ENCODE measurements at places on chromosomes 6 and 20.
A peak's percentile ranks its signal among the peaks of the same experiment; 100 is the strongest.

GRCh38 chr6:154653853-154654252 lies 79.4 kb upstream of the SCAF8 start:
- DNase-seq = peak; percentile 60

DNA sequence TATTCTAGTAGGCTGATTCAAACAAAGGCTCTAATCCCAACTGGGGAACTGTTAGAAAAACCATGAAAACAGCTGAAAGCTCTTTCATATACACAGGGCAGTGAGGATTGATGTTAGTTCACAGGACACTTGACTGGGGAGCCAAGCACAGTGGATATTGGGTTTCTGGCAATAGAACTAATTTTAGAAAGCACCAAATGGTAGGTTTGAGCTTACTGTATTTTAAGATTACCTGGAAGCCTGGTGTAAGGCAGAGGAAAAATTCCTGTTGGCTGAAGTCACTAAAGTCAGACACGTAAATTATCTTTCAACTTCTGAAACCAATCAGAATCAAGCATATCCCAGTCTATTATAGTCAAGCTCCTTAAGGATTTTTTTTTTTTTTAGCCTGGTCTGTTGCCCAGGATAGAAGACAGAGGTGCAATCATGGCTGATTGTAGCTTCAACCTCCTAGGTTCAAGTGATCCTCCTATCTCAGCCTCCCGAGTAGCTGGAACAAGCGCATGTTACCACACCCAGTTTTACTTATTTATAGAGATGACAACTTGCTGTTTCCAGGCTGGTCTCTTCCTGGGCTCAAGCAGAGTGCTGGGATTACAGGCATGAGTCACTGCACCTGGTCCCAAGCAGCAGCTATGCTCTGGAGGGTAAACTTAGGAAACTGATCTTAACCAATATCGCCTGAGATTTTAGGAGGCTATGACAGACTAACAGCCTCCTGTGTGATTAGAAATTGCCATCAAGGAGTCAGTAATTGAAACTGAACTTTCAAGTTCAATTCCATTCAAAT lies 32.5 kb upstream of the SYNCRIP start:
- DNase-seq = peak; percentile 39

GRCh38 chr6:30272032-30272431 lies 54.7 kb upstream of the TRIM39 start:
- DNase-seq = no peak

DNA sequence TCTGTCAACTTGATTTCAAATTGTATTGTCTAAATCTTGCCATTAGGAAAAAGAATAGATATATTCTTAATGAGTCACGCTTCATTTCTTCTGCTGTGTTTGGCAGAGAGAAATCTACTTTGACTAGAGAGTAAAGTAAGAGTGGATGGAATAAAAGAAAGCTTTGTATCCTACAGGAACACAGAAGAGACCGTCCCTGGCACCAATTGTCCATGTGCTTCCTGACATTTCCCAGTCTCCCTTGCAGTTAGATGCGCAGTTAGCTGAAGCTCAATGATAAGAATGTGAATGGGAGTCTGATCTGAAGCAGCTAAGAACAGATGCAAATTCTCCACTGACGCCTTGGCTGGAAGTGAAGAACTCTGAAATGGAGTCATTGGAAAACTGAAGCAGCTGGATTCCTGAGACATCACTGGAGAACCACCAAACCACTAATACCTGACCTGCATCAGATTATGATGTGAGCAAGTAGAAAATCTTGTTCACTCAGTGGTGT lies 528.2 kb upstream of the MARCKS start:
- no peak for DNase-seq

DNA sequence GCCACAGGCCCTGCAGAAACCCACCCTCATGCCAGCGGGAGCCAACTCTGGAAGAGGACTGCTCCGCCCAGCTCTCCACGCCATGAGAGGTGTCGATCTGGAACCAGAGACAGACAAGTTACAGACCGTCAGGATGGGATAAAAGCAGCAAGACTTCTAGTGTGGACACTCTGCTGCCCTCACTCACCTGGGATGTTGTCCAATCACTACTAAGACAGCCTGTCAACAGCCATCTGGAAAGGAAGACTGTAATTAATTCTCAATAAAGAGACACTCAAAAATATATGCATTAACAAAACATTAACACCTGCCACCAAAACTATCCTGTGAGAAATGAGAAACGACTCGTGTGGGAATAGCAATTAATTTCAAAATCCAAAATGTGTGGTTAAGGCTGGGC lies 28.3 kb downstream of the SLC2A4RG start:
- DNase-seq = no peak

GRCh38 chr6:149480502-149481280 lies 4.1 kb downstream of the ZC3H12D start:
- DNase-seq = no peak

DNA sequence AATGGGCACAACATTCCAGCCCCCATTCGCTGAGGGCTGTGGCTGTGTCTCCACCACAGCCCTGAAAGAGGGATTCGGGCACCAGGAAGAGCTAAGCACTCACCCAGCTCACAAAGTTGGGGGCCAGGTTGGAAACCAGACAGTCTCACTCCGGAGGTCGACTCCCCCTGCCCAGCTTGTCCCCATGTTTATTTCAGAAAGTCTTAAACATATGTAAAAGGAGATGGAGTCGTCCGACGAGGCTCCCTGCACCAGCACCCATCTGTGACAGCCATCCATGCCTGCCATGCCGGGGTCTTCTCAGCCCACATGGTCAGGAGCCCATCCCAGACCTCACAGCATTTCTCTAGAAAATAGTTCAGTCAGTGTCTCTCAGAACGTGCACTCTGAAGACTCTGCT lies 63.6 kb upstream of the STX16 start:
- DNase-seq = no peak

- peak; percentile 56 for DNase-seq
Measured at GRCh38 chr6:160042014-160042773, 73.3 kb downstream of the IGF2R start.

- DNase-seq = no peak
Measured at GRCh38 chr20:15071085-15071808, 733.8 kb upstream of the FLRT3 start.

- no peak for DNase-seq
Measured at GRCh38 chr6:154071236-154071635, 32.2 kb downstream of the OPRM1 start.

DNA sequence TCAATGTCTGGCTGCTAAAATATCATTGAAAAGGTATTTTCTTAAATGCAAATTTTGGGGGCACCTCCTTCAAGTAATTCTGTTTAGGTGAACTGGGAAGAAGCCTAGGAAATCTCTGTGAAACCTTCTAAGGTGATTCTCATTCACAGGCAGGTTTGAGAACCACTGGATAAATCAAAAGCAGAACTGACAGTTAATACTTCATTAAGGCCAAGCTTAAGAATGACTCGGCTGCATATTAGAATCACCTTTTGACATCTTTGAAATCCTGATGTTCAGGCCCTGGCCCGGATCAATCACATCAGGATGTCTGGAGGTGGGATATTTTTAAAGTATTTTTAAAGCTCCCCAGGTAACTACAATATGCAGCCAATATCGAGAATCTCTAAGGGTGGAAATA lies 50.6 kb downstream of the FKBP1C start:
- no peak for DNase-seq

DNA sequence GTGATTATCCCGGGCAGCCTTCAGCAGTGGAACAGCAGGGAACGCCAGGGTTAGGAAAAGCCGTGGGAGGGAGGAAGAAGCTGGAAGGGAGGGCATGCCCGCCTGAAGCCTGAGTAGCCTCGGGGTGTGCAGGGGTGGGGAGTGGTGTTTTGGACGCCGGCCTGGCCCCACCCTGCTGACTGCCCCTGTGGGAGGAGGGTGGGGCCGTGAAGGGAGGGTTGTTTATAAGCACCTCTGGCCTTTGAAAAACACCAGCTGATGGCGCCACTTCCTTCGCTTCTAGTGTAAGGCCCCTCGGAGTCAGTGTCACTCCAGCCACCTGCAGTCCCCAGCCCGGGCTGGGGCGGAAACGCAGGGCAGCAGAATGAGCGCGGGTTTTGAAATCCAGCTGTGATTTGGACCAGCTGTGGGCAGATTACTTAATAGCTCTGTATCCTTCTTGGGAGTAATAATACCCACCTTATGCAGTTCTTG lies 52.8 kb upstream of the BMP6 start:
- peak; percentile 46 for DNase-seq

DNA sequence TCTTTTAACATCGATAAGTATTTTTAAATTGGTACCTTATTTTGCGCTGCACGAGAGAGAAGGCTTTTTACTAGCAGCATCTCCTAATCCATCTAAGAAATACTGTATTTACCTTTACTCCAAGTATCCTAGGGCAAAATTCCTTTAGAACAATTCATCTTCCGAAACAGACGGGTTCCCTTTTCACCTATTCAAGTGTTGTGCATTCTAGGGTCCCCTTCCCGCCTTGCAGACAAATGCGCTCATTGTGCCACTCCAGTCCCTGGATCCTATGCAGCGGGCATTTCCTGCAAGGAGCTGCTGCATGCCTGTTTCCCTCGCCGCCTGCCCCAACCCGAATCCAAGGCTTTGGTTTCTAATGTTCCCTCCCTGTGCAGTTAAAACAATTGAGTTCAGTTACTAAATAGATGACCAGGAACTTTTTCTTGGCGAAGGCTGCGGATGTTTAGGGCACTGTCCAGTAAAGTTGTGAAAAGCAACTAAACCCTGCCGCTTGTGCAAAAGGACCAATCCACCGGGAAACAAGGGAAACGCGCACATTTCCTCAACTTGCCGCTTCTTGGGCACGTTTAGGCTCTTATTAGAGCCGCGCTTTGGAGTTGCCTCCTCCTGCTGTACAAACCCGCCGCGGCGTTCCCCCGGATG lies 556 bp upstream of the SCAF8 start:
- DNase-seq = peak; percentile 26

DNA sequence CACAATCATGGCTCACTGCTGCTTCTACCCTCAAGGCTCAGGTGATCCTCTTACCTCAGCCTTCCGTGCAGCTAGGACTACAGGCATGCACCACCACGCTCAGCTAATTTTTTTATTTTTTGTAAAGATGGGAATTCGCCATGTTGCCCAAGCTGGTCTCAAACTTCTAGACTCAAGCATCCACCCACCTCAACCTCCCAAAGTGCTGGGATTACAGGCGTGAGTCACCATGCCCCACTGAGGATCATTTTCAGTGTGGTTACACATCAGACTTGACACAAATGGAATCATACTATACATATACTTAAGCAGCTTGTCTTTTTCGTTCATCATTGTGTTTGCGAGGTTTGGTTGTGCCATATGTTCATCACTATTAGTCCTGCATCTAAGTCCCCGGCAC lies 26.6 kb downstream of the ZC3H12D start:
- no peak for DNase-seq

GRCh38 chr6:125102411-125102810 lies 51.2 kb upstream of the TPD52L1 start:
- no peak for DNase-seq

- DNase-seq = peak; percentile 45
Measured at GRCh38 chr6:30325873-30326525, 728 bp upstream of the TRIM39 start.

DNA sequence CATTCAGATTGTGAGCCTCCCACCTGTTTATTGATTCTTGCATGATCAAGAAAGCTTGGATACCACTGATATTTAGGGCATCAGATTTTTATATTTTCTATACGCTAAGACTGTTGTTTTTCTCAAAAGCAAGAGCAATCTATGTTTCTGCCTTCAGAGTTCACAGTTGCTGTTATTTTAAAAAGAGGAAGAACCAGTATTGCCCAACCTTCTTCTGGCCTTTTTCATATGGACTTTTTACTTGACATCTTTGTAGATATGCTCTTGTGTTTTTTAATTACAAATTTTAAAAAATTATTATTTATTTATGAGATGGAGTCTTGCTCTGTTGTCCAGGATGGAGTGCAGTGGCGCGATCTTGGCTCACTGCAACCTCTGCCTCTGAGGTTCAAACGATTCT lies 28.9 kb downstream of the SLC17A5 start:
- DNase-seq = no peak

GRCh38 chr20:51104960-51105920 lies 82.3 kb upstream of the KCNG1 start:
- no peak for DNase-seq

GRCh38 chr6:117573006-117573680 lies 29.2 kb downstream of the GOPC start:
- no peak for DNase-seq

DNA sequence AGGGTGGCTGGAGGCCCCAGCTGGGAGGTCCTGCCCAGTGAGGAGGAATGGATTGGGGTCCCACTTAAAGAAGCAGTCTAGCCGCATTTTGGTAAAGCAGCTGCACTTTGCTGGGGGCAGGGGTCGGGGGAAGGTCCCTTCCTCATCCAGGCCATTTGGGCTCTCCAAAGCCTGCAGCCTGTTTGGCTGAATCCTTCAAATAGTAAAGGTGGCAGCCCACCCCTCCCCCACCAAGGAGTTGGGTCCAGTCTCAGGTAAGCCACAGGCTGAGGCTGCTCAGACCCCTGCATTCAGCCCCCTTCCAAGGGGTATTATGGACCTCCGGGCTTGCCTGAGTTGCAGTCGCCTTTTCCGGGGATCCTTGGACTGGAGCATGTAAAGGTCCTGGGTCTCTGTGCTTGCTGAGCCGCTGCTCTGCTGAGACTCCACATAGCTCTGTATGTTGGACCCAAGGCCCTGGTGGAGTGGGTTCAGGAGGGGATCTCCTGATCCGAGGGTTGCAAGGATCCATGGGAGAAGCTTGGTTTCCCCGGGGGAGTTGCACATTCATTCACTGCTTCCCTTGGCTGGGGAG lies 417.4 kb downstream of the KHDRBS2 start:
- DNase-seq = no peak

DNA sequence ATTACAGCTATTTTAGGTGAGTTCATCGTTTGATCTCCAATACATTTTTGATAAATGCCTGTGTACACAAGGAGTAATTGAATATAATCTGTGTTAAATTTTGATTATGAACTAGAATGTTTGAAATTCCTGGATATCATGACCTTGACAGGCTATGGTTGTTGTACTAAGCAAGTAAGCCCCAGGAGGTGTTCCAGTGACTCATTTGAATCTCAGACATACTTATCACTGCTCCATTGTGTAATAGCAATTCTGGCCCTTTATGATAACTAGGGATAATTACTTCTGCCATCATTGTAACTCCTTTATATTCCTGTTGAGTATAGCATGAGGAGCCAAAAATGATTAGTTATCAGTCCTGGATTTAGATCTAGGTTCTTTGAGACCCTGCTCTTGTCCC lies 1424.6 kb upstream of the ADGRB3 start:
- DNase-seq = no peak

DNA sequence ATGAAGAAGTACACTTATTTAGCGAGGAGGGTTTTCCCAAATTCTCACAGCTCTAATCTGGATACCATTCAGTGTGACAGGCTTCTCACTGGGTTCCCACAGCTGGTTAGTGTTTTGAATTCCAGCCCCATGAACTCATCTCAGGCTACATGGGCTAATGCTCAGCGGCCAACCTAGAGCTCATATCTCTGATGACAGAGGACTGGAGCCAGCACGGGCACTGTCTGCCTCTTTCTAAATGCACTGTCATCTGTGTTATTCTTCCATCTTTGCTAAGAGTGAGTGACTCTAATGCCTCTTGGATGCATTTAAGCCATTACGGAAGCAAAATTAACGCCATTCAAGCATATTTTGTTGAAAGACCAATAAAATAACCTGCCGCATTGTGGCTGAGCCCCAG lies 308.9 kb upstream of the JAG1 start:
- DNase-seq = no peak
